ENCODE measurements at places on chromosomes 3 and 15. TPM values are rescaled to one million over a fixed set of nuclear protein-coding genes. Genes with fewer than 3 reads are reported as not detected.

The PP2D1 gene
- not detected for total RNA-seq

- DNase-seq = no peak
Measured at GRCh38 chr3:190883973-190884832, 21.7 kb upstream of the GMNC start.

GRCh38 chr3:95343767-95344166 is 1280.9 kb downstream of the NSUN3 start:
- no peak for DNase-seq

- no peak for DNase-seq
Measured at GRCh38 chr15:99504823-99505551, 60.8 kb upstream of the MEF2A start.

GRCh38 chr3:181917027-181917426 is 205.3 kb downstream of the SOX2 start:
- DNase-seq = no peak

DNA sequence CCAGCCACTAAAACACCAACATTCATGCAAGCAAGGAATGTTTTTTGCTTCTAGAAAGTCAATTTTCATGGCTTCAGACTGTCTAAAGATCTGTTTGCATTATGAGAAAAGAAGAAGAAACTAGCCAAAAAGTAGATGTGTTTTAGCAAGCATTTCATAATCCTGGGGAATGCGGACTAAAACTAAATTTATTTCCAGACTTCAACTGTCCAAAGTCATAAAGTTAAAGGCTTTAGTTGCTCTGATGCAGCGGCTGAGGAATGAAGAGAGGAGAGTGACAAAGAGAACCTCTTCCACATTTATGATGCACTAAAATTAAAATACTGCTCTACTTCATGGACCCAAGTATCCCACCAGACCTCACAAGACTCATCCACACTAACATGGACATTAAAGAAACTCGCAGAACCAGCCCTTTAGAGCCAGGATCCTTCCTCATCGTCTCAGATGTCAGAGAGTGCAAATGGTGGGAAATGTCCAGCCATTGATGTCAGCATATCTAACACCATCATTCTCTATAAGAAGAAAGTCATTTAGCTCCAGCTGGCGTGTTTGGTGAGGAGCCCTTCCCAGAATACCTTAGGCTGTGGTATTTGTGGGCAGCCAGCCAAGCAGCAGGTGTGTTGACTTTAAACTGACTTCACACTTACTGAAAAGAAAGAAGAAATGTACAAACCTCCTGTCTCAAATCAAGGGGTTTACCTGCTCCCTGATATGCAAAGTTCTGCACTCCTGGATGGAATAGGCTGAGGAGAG is 17.4 kb downstream of the FYCO1 start:
- peak; percentile 78 for DNase-seq
